ENCODE measurements at places on chromosomes 2 and 18.

DNA sequence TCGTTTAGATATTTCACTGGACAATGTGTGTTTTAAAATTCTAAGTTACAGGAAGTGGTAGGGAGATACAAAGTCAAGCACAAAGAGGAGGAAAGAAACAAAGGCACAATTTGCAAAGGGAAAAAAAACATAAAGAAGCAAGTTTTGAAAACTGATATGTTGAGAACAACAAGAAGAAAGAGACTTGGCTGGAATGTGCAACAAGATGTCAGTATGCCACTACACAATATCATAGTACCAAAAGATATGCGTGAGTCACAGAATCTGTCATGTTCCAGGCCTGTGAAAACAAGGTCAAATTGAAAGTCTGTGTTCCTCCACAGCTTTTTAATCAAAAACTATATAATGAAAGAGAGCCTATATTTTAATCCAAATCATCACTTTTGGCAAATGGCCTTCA is 12.0 kb downstream of the EXOC6B start:
- DNase-seq = no peak

DNA sequence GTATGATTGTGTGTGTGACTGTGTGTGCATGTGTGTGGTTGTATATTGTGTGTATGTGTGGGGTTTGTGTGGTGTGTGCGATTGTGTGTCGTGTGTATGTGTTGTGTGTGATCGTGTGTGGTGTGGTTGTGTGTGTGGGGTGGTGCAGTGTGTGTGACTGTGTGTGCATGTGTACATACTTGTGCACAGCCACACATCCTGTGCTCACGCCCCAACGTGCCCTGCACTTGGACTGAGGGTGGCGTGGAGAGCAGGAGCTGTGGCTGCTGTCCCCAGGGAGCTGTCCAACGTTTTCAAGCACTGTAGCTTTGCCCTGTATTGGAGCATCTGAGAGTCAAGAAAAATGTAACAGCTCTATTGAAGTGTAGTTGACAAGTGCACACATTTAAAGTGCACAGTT is 243.2 kb upstream of the HDAC4 start:
- DNase-seq = no peak

- no peak for DNase-seq
Observed at GRCh38 chr18:46096651-46097300, 1.3 kb downstream of the ATP5F1A start.

DNA sequence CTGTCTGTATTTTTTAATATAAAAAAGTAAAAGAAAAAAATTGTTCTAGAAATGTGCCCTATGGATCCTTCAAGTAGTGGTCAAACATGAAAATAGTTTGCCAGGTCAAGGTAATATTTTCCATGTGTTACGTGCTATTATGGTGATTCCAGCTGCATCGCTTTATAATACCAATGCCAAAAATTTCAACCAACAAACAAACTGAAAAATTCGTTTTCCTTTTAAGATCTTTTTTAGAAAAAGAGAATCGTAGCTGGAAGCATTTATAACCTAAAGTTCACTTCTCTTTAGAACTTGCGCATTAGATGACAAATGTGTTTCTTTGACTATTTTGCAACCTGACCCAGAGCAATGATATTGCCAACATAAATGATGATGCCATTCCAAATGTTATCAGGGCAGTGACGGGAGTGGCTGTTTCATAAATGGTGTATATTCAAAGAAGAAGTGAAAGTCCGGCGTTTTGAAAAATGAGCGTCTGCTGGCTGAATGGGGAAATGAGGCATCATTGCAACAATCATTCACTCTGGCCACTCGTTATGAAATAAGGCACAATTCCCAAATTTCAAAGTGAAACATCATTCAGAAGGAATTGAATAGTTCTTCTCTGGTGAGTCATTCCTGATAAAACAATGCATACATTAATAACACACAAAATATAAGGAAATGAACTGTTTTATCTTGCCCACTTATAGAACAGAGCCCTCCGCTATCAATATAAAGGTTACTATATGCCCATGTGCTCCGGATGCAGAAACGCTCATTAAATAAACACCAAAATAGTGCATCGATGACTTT is 297.4 kb downstream of the TGIF1 start:
- no peak for DNase-seq

GRCh38 chr2:55775828-55776227 is 82.2 kb upstream of the PNPT1 start:
- no peak for DNase-seq
